ENCODE measurements at places on chromosomes 3 and 15.

GRCh38 chr3:13087320-13087990 is 14.2 kb upstream of the IQSEC1 start:
- DNase-seq: no peak

DNA sequence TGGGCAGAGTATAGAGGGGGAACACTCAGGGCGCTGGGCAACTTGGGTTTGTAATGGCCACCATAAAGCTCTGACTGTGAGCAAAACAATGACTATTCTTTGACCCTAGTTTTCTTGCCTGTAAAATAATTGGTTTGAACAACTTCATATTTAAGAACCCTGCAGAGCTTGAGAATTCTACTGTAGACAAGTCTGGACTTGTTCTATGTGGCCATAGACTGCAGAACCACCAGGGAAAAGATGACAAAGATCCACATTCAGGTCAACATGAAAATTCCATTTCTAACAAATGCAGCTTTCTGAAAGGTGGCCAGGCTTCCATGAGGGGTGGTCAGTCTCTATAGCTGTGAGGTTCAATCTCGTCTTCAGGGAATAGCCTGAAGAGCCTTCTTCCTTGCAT is 239.4 kb upstream of the LRRN1 start:
- DNase-seq: no peak

DNA sequence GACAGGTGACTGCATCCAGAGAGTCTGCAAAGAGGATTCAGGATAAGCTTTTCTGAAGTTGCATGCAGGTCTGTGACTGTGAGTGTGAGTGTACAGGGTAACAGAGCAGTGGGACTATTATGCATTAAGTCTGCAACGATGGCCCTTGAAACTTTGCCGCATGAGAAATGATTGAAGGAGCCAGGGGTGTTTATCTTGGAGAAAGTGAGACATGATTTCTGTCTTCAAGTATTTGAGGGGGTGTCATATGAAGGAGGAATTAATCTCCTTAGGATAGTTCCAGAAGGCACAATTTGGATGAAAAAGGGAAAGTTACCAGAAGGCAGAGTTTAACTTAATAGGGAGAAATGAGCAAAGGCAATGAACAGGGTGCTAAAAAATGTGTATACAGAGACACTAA is 119.6 kb downstream of the ARNT2 start:
- no peak for DNase-seq

DNA sequence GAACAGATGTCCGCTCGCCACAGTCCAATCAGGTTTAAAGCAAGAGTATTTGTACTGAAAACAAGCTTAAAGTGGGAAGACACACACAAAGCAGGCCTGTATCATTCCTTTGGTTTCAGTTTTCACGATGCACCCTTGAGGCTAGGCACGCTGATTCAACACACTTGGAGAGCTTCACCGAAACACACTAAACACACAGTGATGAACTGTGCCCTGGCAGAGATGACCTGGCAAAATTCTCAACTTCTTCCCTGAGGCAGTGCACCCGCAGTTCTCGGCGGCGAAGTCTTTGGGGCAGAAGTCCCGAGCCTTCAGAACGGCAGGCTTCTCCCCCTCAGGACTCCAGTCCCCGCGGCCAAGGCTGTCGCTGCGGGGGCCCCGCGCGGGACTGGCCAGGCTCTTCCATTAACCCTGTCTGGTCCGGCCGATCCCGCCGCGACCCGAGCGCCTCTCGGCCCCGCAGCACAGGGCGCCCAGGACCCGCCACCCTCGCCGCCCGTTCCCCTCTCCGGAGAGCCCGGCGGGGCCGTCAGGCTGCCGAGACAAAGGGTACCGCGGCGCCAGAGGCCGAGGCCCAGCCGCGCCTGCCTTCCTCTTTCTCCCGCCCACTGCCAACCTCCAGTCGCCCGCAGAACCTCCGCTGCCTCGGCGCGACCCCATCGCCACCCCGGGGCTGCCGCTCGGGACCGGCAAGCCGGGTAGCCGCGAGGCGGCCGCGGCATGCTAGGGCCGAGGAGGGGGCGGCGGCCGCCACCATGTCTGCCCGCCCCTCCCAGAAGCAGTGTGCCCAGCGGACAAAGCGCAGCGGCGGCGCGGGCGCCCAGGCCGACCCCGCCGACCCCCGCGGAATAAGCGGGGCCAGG is 792 bp downstream of the GABPB1 start:
- peak; percentile 37 for DNase-seq

- no peak for DNase-seq
These were observed 166.3 kb downstream of the FAM43A start for GRCh38 chr3:194851941-194852340.

- DNase-seq: no peak
These were observed 53.3 kb upstream of the KCNMB2 start for GRCh38 chr3:178482981-178483380.

- DNase-seq: no peak
These were observed 131.6 kb upstream of the ABHD17C start for GRCh38 chr15:80563372-80563997.

DNA sequence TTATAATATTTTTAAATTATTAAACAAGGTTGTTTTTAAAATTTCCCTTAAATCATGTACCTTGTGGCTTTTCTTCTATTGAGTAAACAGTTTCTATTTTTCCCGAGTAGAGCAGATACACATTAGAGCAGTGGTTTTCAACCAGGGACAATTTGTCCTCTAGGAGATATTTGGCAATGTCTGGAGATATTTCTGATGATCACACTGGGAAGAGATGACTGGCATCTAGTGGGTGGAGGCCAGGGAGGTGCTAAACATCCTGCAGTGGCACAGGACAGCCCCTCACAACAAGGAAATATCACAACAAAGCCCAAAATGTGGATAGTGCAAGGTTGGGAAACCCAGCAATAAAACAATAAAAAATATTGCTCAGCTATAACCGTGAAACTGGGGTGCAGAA is 113.0 kb upstream of the PTPRG start:
- DNase-seq: no peak

DNA sequence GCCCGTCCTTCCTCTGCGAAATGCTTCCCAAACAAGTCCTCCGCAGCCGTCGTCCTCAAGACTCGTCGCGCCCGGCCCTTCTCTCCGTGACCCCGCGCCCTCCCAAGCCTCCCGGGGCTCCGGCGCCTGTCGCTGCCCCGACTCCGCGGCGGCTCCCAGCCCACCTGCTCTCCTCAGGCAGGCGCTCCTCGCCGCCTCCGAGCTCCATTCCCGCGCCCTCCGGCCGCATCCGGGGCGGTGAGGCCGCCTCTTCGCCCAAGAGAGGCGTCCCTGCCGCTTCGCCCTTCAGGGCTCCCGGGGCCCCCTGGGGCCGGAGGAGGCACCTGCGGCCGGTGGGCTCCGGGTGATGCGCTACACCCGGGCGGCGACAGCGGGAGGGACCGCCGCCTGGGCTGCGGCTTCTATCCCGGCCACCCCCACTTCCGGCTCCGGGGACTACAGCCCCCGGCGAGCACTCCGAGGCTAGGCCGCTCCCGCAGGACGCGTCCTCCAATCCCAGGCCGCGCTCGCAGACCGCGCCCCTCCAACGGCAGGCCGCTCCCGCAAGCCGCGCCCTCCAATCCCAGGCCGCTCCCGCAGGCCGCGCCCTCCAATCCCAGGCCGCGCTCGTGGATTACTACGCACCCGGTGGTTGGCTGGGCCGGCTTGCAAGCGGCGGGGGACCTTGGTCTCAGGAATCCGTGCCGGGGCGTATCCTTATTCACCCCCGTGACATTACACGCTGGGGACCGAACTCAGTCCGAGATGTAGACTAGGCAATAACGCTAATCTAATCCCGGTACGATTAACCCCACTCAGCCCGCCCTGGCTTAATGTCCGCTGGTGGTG is at the start of gene RUBCN:
TSS of gene RUBCN (minus strand) at position 414 of the 828 bp plus-strand sequence. CDS start at position 229, 185 bp downstream.
- peak; percentile 78 for DNase-seq

- DNase-seq: no peak
These were observed 55.2 kb upstream of the UBE3A start for GRCh38 chr15:25493823-25494526.

DNA sequence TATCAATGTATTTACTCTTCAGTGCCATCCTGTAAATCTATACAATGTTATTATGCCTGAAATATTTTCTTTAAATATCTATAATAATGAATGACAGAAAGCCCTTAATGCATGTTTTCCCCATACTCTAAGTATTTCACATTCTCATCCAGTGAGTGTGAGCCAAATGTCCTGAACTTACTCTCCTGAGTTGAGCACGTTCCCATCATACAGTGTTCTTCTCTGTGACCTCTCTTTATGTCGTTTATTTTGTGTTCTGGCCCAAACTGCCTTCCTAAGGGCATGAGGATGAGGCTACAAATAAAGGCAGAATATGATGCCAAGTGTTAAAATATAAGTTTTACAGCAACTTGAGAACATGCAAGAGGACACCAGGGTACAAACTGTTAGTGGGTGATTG is 3.3 kb downstream of the OSBPL10 start:
- DNase-seq: no peak

GRCh38 chr3:28386049-28386448 is 37.4 kb upstream of the AZI2 start:
- DNase-seq: no peak

- DNase-seq: no peak
These were observed 24.6 kb downstream of the COL8A1 start for GRCh38 chr3:99662838-99663570.

DNA sequence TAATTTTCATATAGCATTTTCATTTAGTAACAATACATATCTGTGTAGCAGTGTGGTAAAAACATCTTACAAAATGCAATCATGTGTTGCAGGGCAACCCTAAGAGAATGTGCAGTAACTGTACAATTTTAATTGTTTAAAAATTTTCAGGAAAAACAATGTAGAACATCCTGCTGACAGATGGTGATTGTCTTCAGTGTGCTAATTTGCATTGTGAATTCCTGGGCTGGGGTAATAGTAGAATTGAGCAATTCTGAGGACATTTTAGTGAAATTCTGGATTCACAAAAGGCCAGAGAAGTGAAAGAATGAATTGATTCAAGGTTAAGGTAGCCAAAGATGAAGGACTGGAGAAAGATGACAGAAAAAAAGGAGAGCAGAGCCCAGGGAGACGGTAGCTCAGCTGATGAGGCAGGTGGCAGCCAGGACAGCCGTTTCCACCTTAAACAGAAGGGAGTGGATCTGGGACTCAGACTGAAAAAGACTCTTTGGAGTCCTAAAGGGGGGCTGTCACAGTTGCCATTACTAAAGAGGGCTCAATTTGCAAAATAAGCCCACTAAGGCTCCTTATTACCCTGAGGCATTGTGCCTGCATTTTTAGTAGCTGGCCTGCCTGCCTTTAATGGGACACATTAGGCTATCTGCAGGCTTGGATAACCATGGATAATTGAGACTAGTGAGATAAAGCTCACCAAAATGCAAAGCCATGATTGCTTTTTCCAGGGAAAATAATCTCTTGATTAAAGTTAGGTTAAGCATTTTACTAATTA is 8.6 kb downstream of the MAP3K13 start:
- no peak for DNase-seq

- no peak for DNase-seq
These were observed 6.3 kb upstream of the HCN4 start for GRCh38 chr15:73375012-73375411.

- peak; percentile 9 for DNase-seq
These were observed 567 bp downstream of the TICRR start for GRCh38 chr15:89575656-89576416.

GRCh38 chr3:185737740-185738680 is 86.8 kb downstream of the IGF2BP2 start:
- no peak for DNase-seq

GRCh38 chr3:13174011-13174802 is 101.0 kb upstream of the IQSEC1 start:
- no peak for DNase-seq

- no peak for DNase-seq
These were observed 97.7 kb upstream of the P2RY1 start for GRCh38 chr3:152737021-152737908.

DNA sequence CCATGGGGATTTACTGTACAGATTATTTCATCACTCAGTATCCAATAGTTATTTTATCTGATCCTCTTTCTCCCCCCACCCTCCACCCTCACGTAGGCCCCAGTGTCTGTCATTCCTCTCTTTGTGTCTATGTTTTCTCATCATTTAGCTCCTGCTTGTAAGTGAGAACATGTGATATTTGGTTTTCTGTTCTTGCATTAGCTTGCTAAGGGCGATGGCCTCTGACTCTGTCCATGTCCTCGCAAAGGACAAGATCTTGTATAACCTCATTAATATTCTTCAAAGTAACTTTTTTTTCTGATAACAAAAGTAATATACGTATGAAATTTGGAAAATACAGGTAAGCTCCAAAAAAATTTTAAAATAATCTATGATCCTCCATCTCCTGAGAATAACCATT is 67.4 kb downstream of the MAP3K13 start:
- DNase-seq: no peak

GRCh38 chr3:13105896-13106250 is 32.6 kb upstream of the IQSEC1 start:
- DNase-seq: no peak

GRCh38 chr3:55059027-55059629 is 131.3 kb upstream of the LRTM1 start:
- DNase-seq: no peak

GRCh38 chr3:60582288-60582687 is 669.0 kb downstream of the FHIT start:
- DNase-seq: no peak

- no peak for DNase-seq
These were observed 4.8 kb downstream of the VWA5B2 start for GRCh38 chr3:184234224-184234623.

GRCh38 chr15:48983300-48983699 is 19.6 kb upstream of the SHC4 start:
- no peak for DNase-seq

GRCh38 chr15:74783808-74784175 is 1.9 kb downstream of the CSK start:
- no peak for DNase-seq

DNA sequence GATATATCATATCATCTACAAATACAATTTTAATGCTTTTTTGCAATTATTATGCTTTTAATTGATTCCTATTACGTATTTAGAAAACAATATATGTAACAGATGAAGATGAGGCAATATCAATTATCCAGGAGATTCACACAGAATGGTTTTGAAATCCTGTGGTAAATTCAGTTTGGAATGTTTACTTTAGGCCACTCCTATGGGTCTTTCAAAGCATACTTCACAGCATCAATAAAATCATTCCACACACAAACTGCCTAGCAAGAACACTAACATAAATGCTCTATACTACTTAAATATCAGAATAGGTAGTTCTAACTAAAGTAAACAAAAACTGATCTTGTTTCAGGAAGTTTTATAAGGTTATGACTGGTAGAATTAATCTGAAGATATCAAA is 90.5 kb downstream of the FAM227B start:
- DNase-seq: no peak

DNA sequence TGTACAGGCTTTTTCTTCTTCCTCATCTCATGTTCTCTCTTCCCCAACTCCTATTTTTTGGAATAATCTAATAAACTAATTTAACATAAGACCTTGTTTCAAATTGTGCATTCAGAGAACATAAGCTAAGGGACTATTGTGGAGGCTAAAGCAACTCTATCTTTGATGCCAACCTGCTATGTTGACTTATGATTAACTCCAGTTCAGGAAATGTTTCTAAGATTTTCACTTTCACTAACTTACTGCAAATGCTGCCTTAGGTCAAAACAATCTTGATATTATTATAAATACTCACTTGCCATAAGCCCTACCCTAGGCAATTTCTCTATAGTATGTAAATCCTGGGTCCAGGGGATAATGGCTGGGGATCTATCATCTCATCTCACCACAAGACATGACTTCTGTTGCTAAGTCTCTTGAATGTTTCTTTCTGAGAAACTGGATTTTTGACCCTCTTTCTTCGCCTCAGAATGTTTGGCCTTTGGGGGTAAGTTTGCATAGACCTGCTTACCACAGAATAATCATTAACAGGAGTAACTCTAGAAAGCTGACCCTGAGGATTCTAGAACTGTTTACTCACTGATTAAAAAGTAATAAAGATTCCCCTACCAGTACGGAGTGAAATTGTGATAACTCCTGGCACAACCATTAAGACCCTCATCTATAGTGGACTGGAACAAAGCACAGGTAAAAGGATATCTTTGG is 768.1 kb downstream of the GBE1 start:
- DNase-seq: no peak

Measured in CMK (cell line).